ENCODE measurements at places on chromosomes 4 and X. TPM values are rescaled to one million over a fixed set of nuclear protein-coding genes. Genes with fewer than 3 reads are reported as not detected.

Gene ADH1B
- 529 TPM for total RNA-seq

Gene PABPC4L
- 1.6 TPM for total RNA-seq

Gene TRIM75
- total RNA-seq, result not detected

Gene C1QTNF7
- total RNA-seq, result 6.8 TPM

Gene JADE3
- 3.1 TPM for total RNA-seq

Gene CLDN22
- not detected for total RNA-seq

Gene ZNF674
- 4.6 TPM for total RNA-seq

Gene GNRHR
- not detected for total RNA-seq

Gene MAGEB10
- total RNA-seq, result not detected

Gene NEUROG2
- not detected for total RNA-seq

Gene F8A3
- 7.1 TPM for total RNA-seq

Gene NKX3-2
- 0.19 TPM for total RNA-seq

Gene ANXA3
- total RNA-seq, result 20.0 TPM

Gene ATP2B3
- 0.19 TPM for total RNA-seq

Gene CRLF2
- total RNA-seq, result 0.33 TPM

Gene ZFYVE28
- total RNA-seq, result 8.4 TPM

Gene EVC2
- total RNA-seq, result 7.1 TPM

Gene TADA2B
- 19.7 TPM for total RNA-seq

Gene SYTL4
- 10.6 TPM for total RNA-seq

Gene PHOX2B
- total RNA-seq, result not detected

Gene PAGE2
- not detected for total RNA-seq

Gene PTCHD1
- 10.3 TPM for total RNA-seq

Gene PF4V1
- not detected for total RNA-seq

Gene SMIM31
- total RNA-seq, result not detected

Gene CDKL2
- total RNA-seq, result 0.71 TPM

Gene TRIML2
- total RNA-seq, result not detected

Gene SLC4A4
- 3.6 TPM for total RNA-seq

Gene SSX1
- not detected for total RNA-seq

Gene NUP62CL
- total RNA-seq, result not detected

Gene PRR32
- not detected for total RNA-seq

Gene GLRA3
- not detected for total RNA-seq

Gene ZCCHC12
- total RNA-seq, result not detected

Gene AFM
- total RNA-seq, result not detected

Gene GAGE2A
- total RNA-seq, result not detected

Gene USP51
- 2.0 TPM for total RNA-seq
